Fibroblast of lung (primary cell): ENCODE measurements at places on chromosomes 3 and 15. TPM values are rescaled to one million over a fixed set of nuclear protein-coding genes. Genes with fewer than 3 reads are reported as not detected.
A peak's percentile ranks its signal among the peaks of the same experiment; 100 is the strongest.

DNA sequence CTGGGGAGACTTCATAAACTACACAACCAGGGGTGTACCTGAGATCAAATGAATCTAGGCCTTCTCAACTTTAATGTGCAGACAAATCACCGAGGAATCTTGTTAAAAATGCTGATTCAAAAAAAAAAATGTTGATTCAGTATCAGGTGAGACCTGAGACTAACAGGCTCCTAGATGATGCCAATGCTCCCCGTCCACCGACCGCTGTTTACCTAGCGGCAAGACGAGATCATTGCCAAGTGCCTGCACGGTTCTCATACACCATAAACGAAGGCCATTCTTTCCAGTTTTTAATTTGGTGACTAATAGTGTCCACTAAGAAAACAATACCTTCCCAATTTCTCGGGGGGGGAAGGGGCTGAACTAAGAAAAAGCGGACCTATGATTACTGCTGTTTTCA, 2.5 kb upstream of the FSIP1 start:
- H3K27me3 ChIP-seq, result no peaks in the 10 kb centered on the region
- H3K27ac ChIP-seq, result no peak overlapping the region

DNA sequence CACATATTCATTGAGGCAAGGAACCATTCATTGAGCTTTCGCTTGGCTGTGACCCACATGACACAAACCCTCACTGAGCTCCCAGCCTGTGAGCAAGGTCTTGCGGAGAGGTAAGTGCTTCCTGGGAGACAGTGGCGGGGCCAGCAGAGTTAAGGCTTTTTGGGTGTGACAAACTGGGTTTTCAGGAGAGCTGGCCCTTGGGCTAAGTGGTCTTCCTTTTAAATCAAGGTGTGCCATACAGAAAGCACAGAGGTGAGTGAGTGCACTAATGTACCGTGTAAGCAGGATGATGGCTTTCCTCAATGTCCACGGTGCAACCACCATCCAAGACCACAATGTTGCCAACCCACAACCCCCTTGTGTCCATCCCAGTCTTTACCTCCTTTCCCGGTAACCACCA, 28.6 kb downstream of the POMGNT2 start:
- H3K4me3 ChIP-seq, result no peak overlapping the region
- no peaks in the 10 kb centered on the region for H3K4me1 ChIP-seq
- H3K27ac ChIP-seq, result no peak overlapping the region
- no peaks in the 10 kb centered on the region for H3K36me3 ChIP-seq
- H3K27me3 ChIP-seq, result no peaks in the 10 kb centered on the region

- no peaks in the 10 kb centered on the region for H3K27me3 ChIP-seq
- no peak overlapping the region for H3K27ac ChIP-seq
These were observed 17.9 kb downstream of the LPP start for GRCh38 chr3:188171682-188172467.

DNA sequence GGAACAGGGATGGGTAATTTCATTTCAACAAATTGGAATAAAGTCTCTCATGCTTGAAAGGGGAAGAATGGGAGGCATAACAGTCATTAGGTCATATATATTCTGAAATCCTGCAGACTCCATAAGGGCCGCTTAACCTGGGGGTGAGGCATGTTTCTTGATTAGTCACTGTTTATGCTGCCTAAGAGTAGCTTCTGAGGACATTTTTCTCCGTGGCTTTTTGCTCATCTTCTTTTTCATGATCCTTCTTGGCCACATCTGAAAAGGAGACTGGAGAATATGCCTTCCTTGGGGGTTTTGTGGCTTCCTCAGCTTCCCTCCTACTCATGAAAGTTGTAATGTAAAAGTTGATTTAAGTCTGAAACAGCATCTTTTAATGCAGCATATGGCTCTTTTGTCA, 20.0 kb upstream of the CFAP20DC start:
- H3K4me1 ChIP-seq, result no peaks in the 10 kb centered on the region
- H3K4me3 ChIP-seq, result no peak overlapping the region
- no peaks in the 10 kb centered on the region for H3K27me3 ChIP-seq
- H3K36me3 ChIP-seq, result no peaks in the 10 kb centered on the region
- H3K27ac ChIP-seq, result no peak overlapping the region

- H3K27ac ChIP-seq, result no peak overlapping the region
- no peaks in the 10 kb centered on the region for H3K4me1 ChIP-seq
- H3K4me3 ChIP-seq, result no peak overlapping the region
- DNase-seq, result no peak
These were observed 51.0 kb downstream of the CACNA1D start for GRCh38 chr3:53545310-53545995.

CHMP2B gene
- 20.6 and 21.6 TPM in 2 replicates for total RNA-seq

SH3GL3 gene
- under 0.01 and 0.26 TPM in 2 replicates for total RNA-seq

DNA sequence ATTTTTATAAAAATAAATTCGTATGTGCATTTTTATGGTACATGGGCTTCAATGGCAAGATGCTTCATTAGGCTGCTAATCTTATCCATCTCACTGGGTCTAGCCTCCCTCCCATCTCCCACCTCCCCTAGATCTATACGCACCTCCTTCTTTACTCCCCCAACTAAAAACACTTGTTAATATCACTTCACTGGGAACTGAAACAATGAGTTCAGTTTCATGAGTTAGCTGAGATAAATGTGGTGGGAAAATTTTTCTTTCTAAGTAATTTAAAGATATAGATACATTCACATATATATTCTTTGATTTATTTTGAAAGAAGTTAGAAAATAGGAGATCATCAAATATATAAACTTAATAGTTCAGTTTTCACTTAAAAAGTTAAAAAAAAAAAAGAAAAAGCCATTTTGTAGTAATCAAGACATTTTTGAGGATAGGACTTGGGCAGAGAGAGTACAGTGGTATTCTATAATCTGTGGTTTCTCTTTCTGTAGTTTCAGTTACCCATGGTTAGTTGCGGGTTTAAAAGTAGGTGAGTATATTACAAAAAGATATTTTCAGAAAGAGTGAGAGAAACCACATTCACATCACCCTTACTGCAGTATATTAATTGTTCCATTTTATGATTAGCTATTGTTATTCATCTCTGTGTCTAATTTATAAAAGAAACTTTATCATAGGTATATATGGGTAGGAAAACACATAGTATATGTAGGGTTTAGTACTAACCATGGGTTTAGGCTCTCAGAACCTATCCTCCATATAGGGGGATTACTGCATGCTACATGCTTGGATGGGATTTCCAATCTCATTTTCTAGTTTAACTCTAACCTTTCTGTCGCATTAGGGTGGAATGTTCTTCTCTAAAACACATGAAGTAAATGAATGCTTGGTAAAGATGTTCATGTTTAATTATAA, 316.0 kb upstream of the CBLB start:
- H3K27me3 ChIP-seq, result no peaks in the 10 kb centered on the region
- no peak for DNase-seq
- no peak overlapping the region for H3K4me3 ChIP-seq
- H3K4me1 ChIP-seq, result no peaks in the 10 kb centered on the region
- H3K36me3 ChIP-seq, result no peaks in the 10 kb centered on the region

GRCh38 chr3:13289771-13290285, 130.3 kb downstream of the NUP210 start:
- no peaks in the 10 kb centered on the region for H3K27me3 ChIP-seq
- no peaks in the 10 kb centered on the region for H3K4me1 ChIP-seq
- no peak overlapping the region for H3K4me3 ChIP-seq
- DNase-seq, result no peak
- no peak overlapping the region for H3K27ac ChIP-seq

NDN gene
- total RNA-seq, result 41.6 and 47.7 TPM in 2 replicates

- H3K27me3 ChIP-seq, result no peaks in the 10 kb centered on the region
- peak overlapping the region; percentile 56 for H3K4me3 ChIP-seq
- no peaks in the 10 kb centered on the region for H3K4me1 ChIP-seq
- DNase-seq, result peak; percentile 52
- peak overlapping the region; percentile 29 for H3K27ac ChIP-seq
These were observed 388.0 kb downstream of the ZBTB20 start for GRCh38 chr3:114758831-114759699.

FBLN2 gene
- 138 and 184 TPM in 2 replicates for total RNA-seq

GRCh38 chr3:52330194-52330805, 14.2 kb downstream of the DNAH1 start:
- H3K4me1 ChIP-seq, result no peaks in the 10 kb centered on the region
- H3K27me3 ChIP-seq, result no peaks in the 10 kb centered on the region
- H3K4me3 ChIP-seq, result no peak overlapping the region
- no peak for DNase-seq
- H3K27ac ChIP-seq, result no peak overlapping the region

GRCh38 chr3:22585504-22585903, 617.6 kb upstream of the UBE2E2 start:
- DNase-seq, result peak; percentile 55
- no peak overlapping the region for H3K4me3 ChIP-seq

DNA sequence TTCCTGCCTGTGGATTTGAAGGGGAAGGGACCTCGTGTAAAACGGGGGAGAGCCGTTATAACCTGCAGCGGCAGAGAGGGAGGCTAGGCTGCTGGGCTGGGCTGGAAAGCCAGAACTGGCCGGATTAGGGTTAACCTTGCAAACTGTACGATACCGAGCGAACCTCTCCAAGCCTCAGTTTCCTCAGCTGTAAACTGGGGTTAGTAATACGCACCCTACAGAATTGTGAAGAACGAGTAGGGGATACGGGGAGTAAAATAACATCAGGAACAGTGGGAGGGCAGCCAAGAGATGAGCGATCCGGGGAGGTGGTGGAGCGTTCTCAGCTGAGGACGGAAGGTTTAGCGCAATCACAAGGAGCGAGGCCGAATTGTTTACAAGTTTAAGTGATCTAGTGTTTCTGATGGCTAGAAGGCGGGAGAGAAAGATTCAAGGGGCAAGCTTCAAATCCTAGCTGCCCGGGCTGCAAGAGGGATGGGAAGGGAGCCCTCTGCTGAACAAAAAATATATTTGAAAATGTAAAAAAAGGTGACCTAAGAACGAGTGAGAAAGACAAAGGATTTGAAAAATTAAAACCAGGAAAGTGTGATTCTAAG, 768 bp upstream of the SEMA5B start:
- peaks cover 75% of the 10 kb centered on the region for H3K27me3 ChIP-seq
- no peak overlapping the region for H3K27ac ChIP-seq
- peak; percentile 58 for DNase-seq
- peak overlapping the region; percentile 26 for H3K4me3 ChIP-seq
- H3K4me1 ChIP-seq, result peaks cover 4% of the 10 kb centered on the region

GRCh38 chr15:41416128-41416741, 660 bp upstream of the RTF1 start:
- no peaks in the 10 kb centered on the region for H3K36me3 ChIP-seq
- no peaks in the 10 kb centered on the region for H3K4me1 ChIP-seq
- no peaks in the 10 kb centered on the region for H3K27me3 ChIP-seq
- peak overlapping the region; percentile 89 for H3K27ac ChIP-seq

GRCh38 chr15:60798821-60799220, 319.9 kb upstream of the ICE2 start:
- H3K36me3 ChIP-seq, result no peaks in the 10 kb centered on the region
- peak; percentile 59 for DNase-seq
- no peak overlapping the region for H3K27ac ChIP-seq
- H3K4me1 ChIP-seq, result no peaks in the 10 kb centered on the region
- H3K27me3 ChIP-seq, result no peaks in the 10 kb centered on the region
- no peak overlapping the region for H3K4me3 ChIP-seq

DNA sequence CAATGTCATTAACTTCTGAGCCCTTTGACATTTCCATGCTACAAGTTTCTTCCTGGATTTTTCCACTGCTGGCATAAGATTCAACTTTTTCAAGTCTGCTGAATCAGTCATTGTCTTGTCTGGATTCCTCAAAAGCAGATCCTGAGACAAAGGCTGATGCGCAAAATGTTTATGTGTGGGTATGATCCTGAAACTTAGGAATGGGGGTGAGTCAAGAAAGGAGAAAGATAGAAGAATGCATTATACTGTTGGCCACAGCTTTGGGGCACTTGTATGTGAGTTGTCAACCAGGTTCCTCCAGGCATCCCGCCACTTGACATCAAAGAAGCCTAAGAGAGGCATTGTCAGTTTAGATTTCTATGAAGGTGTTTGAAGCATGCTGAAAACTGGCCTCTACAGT, 50.4 kb downstream of the FOXB1 start:
- no peak overlapping the region for H3K27ac ChIP-seq
- no peaks in the 10 kb centered on the region for H3K27me3 ChIP-seq
- H3K36me3 ChIP-seq, result no peaks in the 10 kb centered on the region
- no peak for DNase-seq
- no peak overlapping the region for H3K4me3 ChIP-seq

COL6A5 gene
- under 0.01 and 0.66 TPM in 2 replicates for total RNA-seq

DNA sequence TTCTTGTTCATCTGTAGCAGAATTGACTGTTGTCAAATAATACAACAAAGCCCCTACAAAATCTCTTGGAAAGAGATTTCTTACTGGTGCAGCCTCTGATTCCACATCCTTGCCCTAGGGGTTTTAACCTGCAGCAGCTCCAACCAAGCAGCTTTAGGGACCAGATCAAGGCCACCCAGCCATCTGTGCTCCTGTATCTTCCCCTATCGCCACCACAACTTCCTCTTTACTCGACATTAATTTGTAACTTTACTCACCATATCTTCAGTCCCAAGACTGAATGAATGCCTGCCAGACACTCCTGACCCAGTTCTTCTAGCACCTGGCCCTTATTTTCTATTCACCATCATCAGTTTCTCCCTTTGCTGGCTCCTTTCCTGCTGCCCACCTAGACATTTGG, 156.6 kb upstream of the IL12A start:
- H3K27ac ChIP-seq, result no peak overlapping the region
- no peaks in the 10 kb centered on the region for H3K36me3 ChIP-seq
- no peak for DNase-seq
- H3K4me1 ChIP-seq, result peaks cover 7% of the 10 kb centered on the region
- H3K27me3 ChIP-seq, result no peaks in the 10 kb centered on the region

DNA sequence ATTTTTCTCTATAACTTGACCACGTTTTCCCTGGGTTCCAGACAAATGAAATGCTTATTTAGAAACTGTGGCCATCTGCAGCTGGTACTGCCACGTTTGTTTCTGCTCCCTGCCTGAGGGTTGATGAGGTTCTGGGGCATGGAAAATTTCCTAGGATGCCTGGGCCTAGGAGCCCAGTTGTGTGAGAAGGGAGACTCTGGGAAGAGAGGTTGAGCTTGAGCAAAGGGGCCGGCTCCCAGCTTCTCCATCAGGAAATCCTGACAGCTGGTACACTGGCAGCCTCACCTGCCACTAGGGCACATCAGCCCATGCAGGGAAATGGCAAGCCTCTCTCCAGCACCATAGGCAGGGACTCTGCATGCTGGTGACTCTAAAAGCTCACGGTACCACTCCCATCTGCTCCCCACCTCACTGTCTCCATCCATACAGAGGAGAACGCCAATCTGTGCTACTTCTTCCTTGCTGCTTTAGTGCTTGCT, 165.4 kb upstream of the PPP2R3A start:
- H3K27ac ChIP-seq, result no peak overlapping the region
- H3K27me3 ChIP-seq, result peaks cover 3% of the 10 kb centered on the region
- no peak for DNase-seq
- no peaks in the 10 kb centered on the region for H3K4me1 ChIP-seq
- no peaks in the 10 kb centered on the region for H3K36me3 ChIP-seq

GRCh38 chr3:7576071-7576470, 715.2 kb downstream of the GRM7 start:
- DNase-seq, result no peak
- no peaks in the 10 kb centered on the region for H3K4me1 ChIP-seq
- H3K4me3 ChIP-seq, result no peak overlapping the region
- no peaks in the 10 kb centered on the region for H3K36me3 ChIP-seq
- no peak overlapping the region for H3K27ac ChIP-seq
